ENCODE measurements at places on chromosomes 3 and 15.

- no peak for DNase-seq
Observed at GRCh38 chr15:38844736-38845135, 280.1 kb upstream of the RASGRP1 start.

DNA sequence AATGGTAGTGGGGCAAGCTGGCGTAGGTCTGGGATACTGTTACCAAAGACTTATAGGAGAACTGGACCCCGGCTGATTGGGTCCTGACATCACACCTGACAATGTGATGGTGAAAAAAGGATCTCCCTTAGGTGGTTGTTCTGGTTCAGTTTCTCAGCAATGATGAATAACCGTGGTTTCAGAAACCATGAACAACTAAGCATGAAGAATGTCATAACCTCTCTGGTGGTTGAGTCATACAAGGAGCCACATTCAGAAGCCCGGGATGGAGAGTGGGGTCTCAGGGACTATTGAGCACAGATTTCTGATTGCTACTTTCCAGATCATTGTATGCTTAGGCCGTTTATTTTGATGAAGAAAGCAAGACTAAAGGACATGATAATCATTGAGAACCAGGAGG lies 17.4 kb downstream of the GPR160 start:
- no peak for DNase-seq

DNA sequence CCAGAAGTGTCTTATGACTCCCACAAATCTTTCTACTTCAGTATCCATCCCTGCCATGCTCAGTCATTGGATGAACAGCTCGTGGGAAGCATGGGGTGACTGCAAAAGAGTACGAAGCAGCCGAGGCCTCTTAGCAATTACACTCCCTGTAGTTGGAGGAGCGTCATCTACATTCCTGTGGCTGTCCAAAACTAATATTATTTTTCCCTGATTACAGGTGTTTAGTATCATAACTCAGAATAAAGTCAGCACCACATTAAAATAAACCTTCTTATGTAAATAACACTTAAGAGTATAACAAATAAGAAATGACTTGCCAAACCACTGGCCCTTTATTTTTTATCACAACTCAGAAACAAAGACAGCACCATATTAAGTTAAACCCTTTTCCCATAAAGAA lies 141.5 kb downstream of the PLOD2 start:
- no peak for DNase-seq

GRCh38 chr3:108538083-108538482 lies 27.7 kb upstream of the MYH15 start:
- no peak for DNase-seq

DNA sequence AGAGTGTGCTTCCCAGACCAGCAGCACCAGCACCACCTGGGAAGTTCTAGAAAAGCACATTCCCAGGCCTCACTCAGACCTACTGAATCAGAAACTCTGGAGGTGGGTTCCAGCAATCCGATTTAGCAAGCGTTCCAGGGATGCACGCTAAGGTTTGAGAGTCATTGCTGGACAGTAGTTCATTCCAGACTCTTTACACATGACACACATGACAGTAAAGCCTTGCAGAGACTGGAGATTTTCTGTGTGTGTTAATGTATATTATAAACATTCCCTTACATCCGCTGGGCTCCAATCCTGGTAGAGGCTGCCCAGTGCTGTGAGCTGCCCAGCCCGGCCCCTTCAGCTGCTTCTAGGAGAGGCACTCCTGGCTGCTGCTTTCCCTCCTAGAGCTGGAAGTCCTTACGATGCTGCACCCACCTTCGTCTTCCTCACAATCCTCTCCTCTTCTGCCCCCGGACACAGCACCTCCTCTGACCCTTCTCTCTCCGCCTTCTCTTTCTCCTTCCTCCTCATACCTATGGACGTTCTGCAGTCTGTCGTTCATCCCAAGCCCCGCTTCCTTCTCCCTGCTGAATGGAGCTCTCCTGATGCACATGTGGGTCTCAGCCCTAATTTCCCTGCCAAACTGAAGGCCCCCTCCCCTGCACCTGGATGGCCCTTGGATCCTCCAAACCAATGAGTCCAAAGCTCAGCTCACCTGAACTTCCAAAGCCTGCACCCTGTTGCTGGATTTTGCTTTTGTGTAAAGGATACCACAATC lies 44.4 kb downstream of the ITGA11 start:
- DNase-seq = no peak

DNA sequence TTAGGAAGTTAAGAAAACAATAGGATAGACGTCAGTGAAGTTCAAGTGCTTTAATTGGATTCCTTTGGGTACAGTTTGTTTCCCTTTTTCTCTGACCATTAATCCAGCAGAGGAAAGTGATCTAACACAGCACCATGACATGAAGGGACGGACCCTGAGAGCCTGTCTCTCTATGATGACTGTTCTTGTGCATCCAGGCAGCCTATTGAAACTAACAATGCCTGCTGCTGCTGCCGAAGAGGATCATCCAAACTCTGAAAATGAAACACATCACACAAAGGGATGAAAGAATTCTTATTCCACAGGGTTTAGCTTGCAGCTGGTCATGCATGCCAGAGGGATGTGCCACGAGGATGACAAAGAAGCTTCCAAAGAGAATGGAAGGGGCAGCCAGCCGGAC lies 75.5 kb downstream of the ZBTB20 start:
- no peak for DNase-seq

GRCh38 chr3:196519718-196520082 lies 4.6 kb upstream of the SMCO1 start:
- DNase-seq = no peak

- no peak for DNase-seq
Observed at GRCh38 chr3:128824132-128824850, 55.1 kb upstream of the ACAD9 start.

GRCh38 chr15:31435912-31436628 lies 109.4 kb downstream of the KLF13 start:
- peak; percentile 23 for DNase-seq

- DNase-seq = no peak
Observed at GRCh38 chr3:64667138-64667537, 20.7 kb downstream of the ADAMTS9 start.

DNA sequence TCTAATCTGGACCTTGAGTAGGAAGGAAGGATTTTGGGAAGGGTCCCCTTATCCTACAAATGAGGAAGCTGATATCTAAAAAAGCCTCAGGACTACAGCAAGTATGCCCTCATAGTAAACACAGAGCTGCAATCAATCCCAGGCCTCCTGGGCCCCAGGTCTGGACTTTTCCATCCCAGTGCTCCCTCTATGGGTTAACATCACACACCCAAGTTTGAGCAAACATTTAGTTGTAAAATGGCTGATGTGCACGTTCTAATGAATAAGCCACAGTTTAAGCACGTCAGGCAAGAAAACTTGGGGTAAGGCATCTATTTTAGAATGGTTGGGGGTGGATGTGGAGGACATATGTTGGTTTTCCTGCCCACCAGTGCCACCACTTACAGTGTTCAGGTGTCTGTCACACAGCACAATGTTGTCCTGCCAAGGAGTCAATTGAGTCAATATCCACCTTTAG lies 44.3 kb upstream of the UBE2E1 start:
- DNase-seq = no peak

- DNase-seq = no peak
Observed at GRCh38 chr15:47505712-47506328, 211.5 kb upstream of the SEMA6D start.

DNA sequence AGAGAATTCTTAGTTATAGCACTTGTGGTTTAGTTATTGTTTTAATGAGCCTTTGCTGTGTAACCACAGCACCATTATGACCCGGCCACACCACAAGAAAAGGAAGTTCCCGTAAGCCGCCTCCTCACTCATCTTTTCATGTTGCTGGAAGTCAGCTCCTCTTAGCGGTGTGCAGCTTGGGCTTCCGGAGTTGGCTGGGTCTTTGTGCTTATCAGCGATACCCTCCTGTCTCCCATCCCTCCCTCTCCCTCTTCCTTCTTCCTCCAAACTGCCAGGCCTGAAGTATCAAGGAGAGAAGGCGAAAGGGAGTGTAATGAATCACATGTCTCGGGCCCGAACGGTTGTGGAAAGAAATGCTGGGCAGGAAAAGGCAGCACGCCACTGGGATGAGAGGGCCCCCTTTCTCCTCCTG lies 353.5 kb downstream of the MCTP2 start:
- peak; percentile 40 for DNase-seq

DNA sequence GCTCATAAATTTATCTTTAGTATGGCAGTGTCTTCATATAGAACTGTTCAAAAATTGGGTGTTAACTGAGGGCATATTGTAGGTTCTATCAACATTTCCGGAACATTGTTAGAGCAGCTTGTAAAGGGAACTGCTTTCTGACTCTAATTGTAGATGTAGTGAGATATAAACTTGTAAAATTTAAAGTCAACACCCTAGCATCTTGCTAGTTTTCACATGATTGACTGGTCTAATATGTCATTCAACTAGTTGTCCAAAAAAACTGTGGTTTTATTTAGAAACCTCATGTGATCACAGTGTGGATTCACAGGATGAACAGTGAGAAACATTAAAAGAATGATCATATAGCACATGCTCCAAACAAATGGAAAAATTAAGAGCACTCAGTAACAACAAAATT lies 607.4 kb downstream of the ROBO1 start:
- DNase-seq = no peak

GRCh38 chr15:69577397-69577796 lies 124.8 kb downstream of the RPLP1 start:
- no peak for DNase-seq

DNA sequence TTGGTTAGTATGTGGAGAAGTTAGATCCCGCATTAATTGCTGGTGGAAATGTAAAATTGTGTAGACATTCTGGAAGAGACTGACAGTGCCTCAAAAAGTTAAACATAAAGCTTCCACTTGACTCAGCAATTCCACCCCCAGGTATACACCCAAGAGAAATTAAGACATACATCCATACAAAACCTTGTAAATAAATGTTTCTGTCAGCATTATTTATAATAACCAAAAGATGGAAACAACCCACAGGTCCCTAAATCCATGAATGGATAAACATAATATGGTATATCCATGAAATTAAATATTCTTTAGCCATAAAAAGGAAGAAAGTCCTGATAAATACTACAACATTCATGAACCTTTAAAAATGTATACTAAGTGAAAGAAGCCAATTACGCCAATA lies 817.4 kb downstream of the NTRK3 start:
- no peak for DNase-seq

GRCh38 chr3:142657033-142657432 lies 60.8 kb downstream of the PLS1 start:
- DNase-seq = no peak

Measured in T-cell (primary cell).